T-cell (primary cell): ENCODE measurements at places on chromosomes 1 and 21. TPM values are rescaled to one million over a fixed set of nuclear protein-coding genes. Genes with fewer than 3 reads are reported as not detected.

- no peak for DNase-seq
These were observed 31.3 kb upstream of the RUNX3 start for GRCh38 chr1:24961334-24961733.

DNA sequence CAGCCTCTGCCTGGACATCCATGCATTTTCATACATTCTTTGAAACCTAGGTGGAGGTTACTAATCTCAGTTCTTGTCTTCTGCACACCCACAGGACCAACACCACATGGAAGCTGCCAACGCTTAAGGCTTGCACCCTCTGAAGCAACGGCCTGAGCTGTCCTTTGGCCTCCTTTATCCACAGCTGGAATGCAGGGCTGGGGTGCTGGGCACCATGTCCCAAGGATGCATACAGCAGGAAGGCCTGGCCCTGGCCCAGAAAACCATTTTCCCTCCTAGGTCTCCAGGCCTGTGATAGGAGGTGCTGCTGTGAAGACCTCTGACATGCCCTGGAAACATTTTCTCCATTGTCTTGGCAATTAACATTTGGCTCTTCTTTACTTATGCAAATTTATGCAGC is 1168.6 kb downstream of the KCNT2 start:
- no peak for DNase-seq

The RGS7 gene
- not detected for total RNA-seq

GRCh38 chr1:171983584-171983983 is 142.3 kb downstream of the DNM3 start:
- no peak for DNase-seq

The TMEM69 gene
- 16.5 TPM for total RNA-seq

DNA sequence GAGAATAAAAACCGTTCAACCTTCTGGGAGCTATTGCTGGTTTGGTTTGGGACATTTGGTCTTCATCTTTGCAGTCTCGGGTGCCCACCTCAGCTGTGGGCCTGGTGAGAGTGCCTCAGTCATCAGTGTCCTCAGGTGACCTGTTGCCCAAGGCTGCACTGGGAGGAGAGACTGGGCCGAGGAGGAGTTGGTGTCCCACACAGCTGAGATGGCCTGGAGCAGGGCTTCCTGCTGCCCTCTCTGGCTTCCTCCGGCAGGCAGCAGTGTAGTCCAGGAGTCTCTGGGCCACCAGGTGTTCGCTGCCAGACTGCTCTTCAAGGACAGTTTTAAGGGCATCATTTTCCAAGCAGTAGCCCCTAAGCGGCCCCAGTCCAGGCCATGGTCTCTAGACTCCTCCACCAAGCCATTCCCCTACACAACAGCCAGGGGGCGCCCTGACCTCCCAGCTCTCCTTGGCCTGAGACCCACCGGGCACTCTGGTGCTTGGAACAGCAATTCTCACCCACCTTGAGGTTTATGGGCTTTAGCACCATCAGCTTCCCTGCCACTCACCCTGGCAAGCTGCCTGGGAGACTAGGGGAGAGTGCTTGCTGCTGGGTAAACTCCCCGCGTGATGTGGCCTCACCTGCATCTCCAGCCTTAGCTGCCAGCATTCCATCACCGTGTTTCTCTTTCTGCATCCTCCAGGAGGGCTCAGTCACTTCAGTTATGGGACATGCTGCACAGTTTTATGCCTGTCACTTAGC is 9.1 kb upstream of the SYTL1 start:
- no peak for DNase-seq

The CNR2 gene
- 1.0 TPM for total RNA-seq

GRCh38 chr1:210683403-210684047 is 354.8 kb downstream of the HHAT start:
- no peak for DNase-seq

GRCh38 chr1:242242983-242243382 is 244.1 kb upstream of the MAP1LC3C start:
- DNase-seq: no peak

The FCRL6 gene
- total RNA-seq: 1.2 TPM

GRCh38 chr1:229625915-229626831 is at the start of the genes TAF5L and URB2:
TSS of gene TAF5L (minus strand) at chr1:229626122. CDS start at chr1:229614482, 11,640 bp downstream.
TSS of gene URB2 (plus strand) at chr1:229626247. CDS start at chr1:229627634, 1,387 bp downstream.
- peak; percentile 82 for DNase-seq

The AVPR1B gene
- total RNA-seq: 0.12 TPM

DNA sequence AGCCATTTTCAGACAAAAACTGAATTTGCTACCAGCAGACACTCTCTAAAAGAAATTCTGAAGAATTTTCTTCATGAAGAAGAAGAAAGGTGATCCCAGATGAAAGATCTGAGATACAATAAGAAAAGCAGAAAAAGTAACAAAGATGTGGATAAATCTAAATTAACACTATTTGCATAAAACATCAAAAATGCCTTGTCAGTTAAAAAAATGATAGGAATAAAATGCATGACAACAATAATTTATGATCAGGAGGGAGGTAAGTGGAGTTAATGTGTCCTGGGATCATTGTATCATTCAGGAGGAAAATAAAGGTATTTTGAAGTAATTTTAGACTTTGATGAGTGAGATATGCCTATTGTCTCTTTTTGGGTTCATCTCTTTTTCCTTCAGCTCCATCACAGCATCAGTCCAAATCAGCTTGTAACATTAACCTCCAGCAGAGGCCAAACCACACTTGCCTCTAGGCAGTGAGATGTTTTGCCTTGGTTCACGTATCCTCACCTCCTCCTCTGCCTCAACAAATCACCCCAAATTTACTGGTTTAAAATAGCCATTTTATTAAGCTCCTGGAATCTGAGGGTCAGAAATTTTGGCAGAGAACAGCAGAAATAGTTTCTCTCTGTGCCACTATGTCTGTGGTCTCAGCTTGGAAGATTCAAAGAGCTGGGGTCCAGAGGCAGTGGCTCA is 76.9 kb upstream of the HIVEP3 start:
- no peak for DNase-seq

The KCNE2 gene
- not detected for total RNA-seq

- no peak for DNase-seq
These were observed 52.9 kb downstream of the NCF2 start for GRCh38 chr1:183537405-183537804.

The CD1E gene
- total RNA-seq: not detected

DNA sequence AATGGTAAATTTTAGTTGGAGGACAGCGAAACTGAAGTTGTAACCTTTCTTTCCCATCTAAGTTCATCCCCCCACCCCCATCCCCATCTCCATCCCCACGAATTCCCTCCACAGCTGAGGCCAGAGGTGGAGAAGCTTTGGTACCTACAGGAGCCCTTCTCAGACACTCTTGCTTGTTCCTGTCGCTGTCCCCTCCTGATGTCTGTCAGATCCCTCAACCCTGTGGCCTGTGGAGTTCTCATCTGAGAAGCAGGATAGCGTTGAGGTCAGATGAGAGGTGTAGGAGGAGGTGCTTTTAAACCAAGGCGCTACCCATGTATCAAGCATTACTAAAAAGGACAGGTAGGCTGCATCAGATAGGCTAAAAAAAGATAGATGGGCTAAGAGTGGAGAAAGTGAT is 769 bp downstream of the NTPCR start:
- peak; percentile 10 for DNase-seq

DNA sequence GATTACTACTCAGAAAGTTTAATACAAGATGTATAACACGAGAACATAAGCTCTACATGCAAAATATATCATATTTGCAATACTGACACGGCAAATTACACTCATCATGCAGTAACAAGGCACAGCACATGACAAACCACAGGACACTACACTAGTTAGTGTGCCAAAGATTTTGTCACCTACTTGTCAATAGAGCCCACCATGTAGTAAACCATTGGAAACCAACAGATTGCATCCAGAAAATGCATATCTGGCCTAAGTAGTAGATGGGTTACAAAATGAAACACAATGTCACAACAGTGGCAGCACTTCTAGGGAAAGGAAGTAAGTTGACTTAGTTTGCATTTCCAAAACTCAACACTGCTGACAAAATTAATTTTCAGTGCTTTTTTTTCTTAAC is 288.9 kb downstream of the KCNT2 start:
- no peak for DNase-seq

The PRAMEF10 gene
- not detected for total RNA-seq

- DNase-seq: no peak
These were observed 67.8 kb downstream of the MAN1C1 start for GRCh38 chr1:25684216-25684965.

DNA sequence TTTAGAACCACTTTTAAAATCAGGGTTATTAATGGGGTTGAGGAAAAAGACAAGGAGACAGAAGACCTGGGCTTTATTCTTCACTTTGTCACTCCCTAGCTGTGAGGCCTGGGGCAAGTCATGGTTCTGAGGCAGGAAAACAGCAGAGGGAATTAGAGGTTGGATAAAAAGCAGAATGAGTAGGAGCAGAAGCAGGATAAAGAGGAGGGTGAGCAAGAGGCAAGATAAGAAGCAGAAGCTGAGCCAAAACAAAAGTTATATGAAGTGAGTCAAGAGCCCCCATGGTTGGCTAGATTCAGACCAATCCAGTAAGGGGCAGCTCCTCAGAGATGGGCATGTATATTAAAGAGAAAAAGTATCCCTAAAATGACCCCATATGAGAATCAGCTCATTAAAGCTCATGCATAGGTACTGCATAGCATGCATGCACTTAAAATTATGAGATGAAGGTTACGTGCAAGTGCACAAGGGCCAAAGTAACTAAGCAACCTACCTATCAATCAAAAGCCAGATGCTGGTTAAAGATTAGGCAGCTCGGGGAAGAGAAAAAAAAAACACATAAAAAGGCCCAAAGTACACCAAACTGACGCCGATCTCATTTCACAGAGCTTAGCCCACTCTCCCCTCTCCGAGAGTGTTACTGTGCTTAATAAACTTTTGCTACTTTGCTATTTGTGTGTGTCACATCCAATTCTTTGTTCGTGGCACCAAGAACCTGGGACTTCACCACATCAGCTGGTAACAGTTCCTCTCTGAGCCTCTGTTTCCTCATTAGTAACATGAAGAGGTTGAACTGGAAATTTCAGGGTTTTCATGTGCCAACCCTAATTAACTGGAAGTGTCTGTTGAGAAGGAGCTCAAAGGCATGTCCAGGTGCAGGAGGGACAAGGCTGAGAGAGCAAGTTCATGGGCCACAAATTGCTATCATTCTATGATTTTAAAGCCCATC is 2.2 kb downstream of the AVPR1B start:
- DNase-seq: no peak

DNA sequence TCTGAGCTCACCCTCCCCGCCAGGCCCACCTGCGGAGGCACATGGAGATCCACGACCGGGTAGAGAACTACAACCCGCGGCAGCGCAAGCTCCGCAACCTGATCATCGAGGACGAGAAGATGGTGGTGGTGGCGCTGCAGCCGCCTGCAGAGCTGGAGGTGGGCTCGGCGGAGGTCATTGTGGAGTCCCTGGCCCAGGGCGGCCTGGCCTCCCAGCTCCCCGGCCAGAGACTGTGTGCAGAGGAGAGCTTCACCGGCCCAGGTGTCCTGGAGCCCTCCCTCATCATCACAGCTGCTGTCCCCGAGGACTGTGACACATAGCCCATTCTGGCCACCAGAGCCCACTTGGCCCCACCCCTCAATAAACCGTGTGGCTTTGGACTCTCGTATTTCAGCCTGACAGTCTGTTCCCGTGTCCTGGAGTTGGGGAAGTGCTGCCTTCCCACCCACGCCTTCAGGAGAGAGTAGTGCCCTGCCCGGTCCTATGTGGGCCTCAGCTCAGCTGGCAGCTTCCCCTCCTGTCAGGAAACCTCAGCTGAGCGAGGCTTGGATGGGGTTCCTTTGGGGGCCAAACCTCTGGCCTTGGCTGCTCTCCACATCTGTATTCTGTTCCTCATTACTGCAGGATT is 9.2 kb downstream of the ZBTB48 start:
- DNase-seq: no peak

The PBXIP1 gene
- total RNA-seq: 450 TPM

- DNase-seq: no peak
These were observed 9.7 kb upstream of the SHCBP1L start for GRCh38 chr1:182962554-182963115.

- DNase-seq: no peak
These were observed 3.6 kb downstream of the FAM89A start for GRCh38 chr1:231036416-231036815.

DNA sequence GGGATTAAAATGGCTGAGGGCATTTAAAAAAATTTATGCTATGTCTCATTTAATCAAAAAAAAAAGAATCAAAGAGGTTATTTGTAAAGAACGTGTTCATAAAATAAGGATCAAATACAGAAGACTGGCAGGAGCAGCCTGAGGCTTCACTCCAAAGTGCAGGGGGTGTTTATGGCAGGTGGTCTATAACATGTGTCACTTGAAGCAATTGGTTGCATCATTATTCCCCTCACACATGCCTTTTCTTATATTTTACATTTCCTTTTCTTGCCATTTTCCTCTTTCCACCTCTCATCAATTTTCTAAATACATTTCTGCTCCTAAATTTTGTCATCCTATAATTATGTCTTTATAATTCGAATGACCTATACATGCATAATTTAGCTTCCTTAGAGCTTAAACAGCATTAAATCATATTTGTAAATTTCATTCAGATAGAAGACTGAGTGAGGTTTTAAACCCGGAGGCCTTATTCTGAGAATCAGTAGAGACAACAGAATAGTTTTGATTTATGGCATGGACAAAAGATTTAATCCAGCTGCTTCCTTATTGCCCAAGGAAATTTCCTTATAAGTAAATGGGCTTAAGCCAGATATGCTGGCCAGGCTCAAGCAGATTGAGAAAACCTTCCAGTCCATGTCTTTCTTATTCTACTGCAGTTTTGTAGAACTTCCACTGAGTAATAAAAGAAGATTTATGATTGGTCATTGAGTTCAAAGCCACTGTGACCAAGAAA is 322.8 kb downstream of the TGFB2 start:
- DNase-seq: no peak

DNA sequence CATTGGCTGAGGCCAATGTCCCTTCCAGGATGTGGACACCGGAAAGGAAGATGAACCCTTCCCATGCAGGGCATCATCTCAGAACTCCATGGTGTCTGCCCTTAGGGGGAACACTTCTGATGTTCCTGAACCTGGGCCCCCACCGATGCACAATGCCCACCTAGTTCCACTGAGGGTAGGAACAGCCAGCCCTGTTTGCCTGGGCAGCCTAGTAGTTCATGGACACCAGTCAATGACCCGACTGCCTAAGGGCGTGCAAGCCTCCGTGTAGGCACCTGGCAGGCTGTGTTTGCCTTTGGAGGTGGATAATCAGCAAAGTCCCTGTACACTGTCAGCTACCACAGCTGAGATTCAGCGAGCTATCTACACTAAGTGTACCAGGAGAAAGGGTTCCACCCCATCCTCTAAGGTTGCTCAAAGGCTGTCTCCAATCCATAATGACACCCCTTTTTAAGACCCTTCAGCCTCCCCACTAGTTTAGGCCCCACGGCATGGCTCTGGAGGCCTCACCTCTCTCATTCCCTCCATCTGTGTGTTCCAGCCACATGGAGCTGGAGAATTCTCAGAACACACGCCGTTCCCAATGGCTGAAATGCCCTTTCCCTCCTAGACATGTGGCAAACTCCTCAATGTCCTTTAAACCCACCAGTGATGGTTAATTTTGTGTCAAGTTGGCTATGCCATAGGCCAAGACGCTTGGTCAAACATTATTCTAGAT is 124.8 kb upstream of the EDN2 start:
- no peak for DNase-seq

The SNX7 gene
- 0.47 TPM for total RNA-seq

The CR1L gene
- 0.20 TPM for total RNA-seq

GRCh38 chr21:29403301-29403700 is 104.6 kb downstream of the BACH1 start:
- no peak for DNase-seq
